Epithelial cell of esophagus (primary cell): ENCODE measurements at places on chromosomes 11 and 22.

DNA sequence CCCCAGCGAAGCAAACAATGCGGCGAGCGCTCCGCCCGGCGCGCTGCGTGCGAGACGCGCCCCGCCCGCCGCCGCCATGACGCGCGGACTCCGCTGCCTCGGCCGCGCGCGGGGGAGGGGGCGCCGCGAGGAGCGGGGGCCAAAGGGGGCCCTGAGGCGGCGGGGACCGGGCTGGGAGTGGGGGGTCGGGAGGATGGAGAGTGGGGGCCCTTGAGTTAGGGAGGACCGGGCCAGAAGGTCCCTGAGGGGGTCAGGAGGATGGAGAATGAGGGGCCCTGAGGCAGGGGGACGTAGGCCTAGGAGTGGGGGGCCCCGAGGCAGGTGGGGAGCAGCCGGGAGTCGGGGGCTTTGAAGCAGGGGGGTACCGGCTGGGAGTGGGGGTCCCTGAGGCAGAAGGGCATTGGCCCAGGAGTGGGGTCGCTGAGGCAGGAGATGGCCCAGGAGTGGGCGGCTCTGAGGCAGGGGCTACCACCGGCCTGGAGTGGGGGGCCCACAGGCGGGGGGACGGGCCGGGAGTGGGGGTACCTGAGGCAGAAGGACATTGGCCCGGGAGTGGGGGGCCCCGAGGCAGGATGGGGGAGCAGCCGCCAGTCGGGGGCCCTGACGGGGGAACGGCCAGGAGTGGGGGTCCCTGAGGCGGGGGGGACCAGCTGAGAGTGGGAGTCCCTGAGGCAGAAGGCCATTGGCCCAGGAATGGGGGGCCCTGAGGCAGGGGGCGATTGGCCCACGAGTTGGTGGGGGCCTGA is at the start of gene BRD1:
BRD1 (minus strand) TSS at position 21 of the 746 bp plus-strand sequence. CDS start 3,556 bp downstream, outside the sequence.
- DNase-seq = peak; percentile 71

- DNase-seq = no peak
These were observed 40.6 kb upstream of the GNB1L start for GRCh38 chr22:19895160-19895849.

DNA sequence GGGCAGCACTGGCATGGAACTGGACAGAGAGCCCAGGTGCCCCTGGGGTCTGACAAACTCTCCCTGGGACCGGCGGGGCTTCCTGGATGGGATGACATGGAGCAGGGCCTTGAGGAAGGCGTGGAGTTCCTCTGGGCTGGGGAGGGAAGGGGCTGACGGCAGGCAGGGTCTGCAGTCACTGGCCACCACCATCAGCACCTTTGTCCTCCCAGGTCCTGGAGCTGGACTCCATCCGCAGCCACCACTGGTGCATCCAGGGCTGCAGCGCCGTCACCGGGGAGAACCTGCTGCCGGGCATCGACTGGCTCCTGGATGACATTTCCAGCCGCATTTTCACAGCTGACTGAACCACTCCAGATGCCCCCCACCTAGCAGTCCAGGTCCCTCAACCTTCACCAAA is 5.7 kb upstream of the SNX15 start:
- no peak for DNase-seq

DNA sequence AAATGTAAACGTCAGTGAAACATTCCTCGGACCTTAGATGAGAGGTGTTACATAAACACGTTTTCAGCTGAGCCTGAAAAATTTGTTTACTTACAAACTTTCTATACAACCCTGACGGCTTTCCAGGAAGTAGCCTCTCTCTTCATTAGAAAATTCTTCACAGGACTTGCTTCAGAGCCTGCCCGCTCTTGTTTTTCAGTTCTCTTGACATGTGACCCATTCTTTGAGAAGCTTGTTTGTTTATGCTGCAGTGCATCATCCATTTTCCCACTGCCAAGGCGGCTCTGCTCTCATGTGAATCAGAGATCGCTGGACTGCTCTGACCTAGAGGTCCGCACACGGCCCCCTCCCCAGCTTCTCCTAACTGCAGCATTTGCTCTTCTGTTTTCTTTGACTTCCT is 47.9 kb upstream of the ARHGAP42 start:
- DNase-seq = peak; percentile 88

DNA sequence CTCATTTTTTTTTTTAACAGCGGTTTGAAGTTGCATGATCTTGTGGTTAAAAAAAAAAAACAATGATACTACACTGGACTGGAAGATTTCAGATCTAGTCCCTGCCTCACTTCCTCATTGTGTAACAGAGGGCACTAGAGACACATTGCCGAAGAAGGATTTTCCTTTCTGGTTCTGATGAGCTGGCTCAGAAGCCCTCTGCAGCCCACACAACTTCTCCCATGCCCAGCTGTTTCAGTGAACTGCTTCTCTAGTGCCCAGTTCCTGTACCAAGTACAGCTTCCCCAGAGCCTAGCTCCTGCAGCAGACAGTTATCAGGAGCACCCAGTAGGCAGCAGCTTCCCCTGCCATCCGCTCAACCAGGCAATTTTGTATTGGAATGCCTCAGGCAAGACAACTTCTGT is 29.5 kb upstream of the ANO5 start:
- DNase-seq = peak; percentile 17

DNA sequence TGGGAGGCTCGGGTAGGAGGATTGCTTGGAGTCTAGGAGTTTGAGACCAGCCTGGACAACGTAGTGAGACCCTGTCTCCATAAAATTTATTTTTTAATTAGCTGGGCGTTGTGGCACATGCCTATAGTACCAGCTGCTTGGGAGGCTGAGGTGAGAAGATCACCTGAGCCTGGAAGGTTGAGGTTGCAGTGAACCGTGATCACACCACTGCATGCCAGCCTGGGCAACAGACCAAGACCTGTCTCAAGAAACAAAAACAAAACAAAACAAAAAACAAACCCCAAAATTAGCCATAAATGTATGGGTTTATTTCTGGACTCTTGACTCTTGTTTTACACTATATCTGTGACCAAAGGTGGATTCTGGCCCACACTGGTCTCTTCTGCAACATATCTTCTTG is 41.6 kb downstream of the EIF3F start:
- no peak for DNase-seq

- DNase-seq = no peak
These were observed 31.2 kb downstream of the TREH start for GRCh38 chr11:118648291-118648690.

DNA sequence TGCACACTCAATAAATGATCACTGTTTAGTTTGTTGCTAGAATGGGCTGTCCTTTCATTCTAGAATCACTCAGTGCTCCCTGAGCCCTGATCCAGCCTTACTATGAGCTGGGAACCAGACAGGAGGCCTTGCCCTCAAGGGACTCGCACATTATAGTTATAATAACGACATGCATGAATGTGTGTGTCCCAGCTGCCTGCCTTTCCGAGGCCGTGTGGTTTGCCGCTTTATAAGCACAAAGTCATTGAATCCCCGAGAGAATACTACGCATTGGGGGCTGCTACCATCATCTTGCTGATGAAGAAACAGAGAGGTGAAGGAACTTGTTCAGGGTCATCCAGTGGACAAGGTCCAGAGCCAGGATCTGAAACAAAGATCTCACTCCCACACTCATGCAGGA is 75.7 kb downstream of the NFAM1 start:
- no peak for DNase-seq

DNA sequence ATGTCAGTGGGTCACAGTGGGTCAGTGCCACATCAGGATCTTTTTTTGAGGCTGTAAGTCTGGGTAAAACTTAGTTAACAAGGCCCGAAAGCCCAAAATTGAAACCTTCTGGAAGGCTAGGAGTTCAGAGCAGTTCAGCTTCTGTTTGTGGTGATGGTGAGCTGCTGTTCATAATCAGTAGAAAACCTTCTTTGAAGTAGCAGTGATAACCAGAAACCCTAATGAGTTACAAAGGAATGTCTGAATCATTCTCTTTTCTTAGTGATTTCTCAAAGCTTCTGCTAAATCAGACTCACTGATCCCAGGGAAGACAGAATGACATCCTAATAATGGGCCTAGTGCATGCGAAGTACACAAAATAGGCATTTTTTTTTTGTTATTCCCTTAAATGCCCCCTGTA is 124.7 kb downstream of the PARVA start:
- DNase-seq = no peak

DNA sequence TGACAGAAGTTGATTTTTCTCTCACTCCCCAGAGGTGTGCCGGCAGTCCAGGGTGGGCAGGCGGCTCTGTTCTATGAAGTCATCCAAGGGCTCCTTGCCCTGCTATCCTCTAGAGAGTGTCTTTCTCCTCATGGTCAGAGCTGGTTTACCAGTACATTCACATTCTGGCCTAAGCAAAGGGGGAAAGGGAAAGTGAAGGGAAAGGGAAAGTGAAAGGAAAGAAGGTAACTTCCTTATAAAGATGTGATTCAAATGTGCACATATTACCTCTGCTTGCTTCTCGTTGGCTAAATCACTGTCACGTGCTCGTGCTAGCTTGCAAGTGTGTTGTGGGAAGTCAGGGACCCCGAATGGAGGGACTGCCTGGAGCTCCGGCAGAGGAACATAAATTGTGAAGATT is 2.9 kb upstream of the HTATIP2 start:
- DNase-seq = no peak

DNA sequence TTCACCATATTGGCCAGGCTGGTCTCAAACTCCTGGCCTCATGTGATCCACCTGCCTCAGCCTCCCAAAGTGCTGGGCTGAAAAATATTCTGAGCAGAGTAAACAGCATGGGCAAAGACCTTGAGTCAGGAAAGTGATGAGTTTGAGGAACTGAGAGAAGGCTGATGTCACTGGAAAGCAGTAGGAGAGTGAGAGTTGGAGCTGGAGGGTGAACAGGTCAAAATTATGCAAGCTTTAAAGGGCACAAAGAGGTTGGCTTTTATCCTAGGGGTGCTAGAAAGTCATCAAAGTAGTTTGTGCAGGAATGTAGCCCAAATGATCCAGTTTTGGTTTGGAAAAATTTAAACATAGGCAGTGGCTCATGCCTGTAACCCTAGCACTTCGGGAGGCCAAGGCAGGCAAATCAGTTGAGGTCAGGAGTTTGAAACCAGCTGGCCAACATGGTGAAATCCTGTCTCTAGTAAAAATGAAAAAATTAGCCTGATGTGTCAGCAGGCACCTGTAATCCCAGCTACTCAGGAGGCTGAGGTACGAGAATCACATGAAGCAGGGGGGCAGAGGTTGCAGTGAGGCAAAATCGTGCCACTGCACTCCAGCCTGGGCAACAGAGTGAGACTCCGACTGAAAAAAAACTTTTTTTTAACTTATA is 44.7 kb upstream of the CXCR5 start:
- no peak for DNase-seq

DNA sequence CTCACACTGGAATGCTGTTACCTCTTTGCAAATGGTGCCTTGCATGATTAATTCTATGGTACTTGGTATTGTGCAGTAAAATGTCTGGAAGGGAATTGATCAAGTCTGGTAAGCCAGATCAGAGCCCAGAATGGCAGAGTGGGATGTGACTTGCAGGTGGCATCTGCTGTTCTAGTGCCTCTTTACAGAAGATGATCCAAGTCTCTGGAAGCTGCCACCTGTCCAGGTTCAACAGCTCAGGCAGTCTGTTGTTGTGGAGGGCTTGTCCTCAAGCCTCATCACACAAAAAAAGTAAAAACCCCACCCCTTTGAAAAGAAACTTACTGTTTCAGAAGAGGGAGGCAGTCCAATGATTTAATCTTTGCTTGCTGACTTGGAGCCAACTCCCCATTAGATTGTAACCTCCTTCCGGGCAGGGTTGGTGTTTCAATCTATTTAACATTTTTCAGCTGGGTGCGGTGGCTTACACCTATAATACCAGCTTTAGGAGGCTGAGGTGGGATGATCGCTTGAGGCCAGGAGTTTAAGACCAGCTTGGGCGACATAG is 17.1 kb downstream of the ZNRF3 start:
- DNase-seq = no peak

GRCh38 chr22:26610072-26610958 is 7.5 kb downstream of the CRYBB1 start:
- DNase-seq = peak; percentile 64

- DNase-seq = no peak
These were observed 117.5 kb upstream of the NNMT start for GRCh38 chr11:114178656-114179055.

GRCh38 chr11:46855863-46856262 is 9.8 kb upstream of the CKAP5 start:
- DNase-seq = no peak

- no peak for DNase-seq
These were observed 38.4 kb downstream of the DRD2 start for GRCh38 chr11:113436672-113437252.

- peak; percentile 51 for DNase-seq
These were observed 16.9 kb downstream of the CDPF1 start for GRCh38 chr22:46233231-46233630.

DNA sequence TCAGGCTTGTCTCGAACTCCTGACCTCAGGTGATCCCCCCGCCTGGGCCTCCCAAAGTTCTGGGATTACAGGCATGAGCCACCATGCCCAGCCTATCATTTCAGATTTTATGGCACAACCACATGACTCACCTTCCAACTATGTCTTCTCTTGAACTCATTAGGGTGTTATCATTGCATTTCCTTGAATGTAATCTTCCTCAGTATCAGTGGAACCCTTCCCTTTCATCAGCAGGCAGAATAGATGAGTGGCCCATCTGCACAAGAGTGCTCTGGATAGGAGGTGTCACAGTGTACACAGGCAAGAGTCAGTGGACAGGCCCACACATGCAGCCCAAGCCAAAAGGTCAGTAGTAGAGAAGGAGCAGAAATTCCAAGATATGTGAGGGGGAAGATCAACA is 29.1 kb upstream of the AQP11 start:
- peak; percentile 71 for DNase-seq

GRCh38 chr11:2271077-2271326 is 614 bp upstream of the ASCL2 start:
- peak; percentile 27 for DNase-seq

- DNase-seq = no peak
These were observed 32.8 kb downstream of the KCNQ1OT1 start for GRCh38 chr11:2666828-2667570.

GRCh38 chr11:126949066-126949891 is 51.3 kb downstream of the KIRREL3 start:
- DNase-seq = no peak

DNA sequence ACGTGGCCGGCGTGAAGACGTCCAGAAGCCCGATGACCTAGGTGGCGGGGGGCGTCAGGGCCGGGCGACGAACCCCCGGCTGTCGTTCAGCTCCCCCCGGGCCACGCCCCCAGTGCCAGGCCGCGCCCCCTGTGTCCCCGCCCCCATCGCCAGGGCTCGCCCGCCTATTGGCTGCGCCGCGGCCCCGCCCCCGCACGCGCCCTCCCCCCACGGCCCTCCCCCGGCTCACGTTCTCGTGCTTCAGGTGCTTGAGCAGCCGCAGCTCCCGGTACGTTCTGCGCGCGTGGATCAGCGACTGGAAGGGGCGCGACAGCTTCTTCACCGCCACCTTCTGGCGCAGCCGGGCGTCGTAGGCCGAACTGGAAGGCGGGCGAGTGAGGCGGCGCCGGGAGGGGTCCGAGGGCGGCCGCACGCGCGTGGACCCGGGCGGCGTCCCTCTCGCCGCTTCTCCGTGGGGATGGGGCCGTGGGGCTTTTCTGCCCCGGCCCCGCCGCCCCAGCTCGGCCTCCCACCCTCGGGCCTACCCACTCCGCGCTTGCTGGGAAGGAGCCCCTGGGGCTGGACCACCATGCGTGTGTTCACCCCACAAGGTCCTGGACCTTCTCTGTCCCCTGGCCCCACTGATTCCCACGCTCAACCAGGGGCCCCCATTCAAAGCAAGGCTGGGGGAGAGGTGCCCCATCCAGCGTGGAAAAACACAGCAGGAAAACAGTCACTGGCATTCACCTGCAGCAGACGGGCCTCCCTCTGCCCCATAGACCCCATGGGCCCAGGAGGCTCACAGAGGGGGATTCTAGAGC is 2.4 kb downstream of the MAPK11 start:
- peak; percentile 80 for DNase-seq

GRCh38 chr22:27507935-27508526 is 293.5 kb downstream of the MN1 start:
- DNase-seq = peak; percentile 61
